NCI-H748 treated with DMSO at 0.1 percent for 48 hours (cell line): ENCODE measurements at places on chromosomes 2 and 18.
A peak's percentile ranks its signal among the peaks of the same experiment; 100 is the strongest.

DNA sequence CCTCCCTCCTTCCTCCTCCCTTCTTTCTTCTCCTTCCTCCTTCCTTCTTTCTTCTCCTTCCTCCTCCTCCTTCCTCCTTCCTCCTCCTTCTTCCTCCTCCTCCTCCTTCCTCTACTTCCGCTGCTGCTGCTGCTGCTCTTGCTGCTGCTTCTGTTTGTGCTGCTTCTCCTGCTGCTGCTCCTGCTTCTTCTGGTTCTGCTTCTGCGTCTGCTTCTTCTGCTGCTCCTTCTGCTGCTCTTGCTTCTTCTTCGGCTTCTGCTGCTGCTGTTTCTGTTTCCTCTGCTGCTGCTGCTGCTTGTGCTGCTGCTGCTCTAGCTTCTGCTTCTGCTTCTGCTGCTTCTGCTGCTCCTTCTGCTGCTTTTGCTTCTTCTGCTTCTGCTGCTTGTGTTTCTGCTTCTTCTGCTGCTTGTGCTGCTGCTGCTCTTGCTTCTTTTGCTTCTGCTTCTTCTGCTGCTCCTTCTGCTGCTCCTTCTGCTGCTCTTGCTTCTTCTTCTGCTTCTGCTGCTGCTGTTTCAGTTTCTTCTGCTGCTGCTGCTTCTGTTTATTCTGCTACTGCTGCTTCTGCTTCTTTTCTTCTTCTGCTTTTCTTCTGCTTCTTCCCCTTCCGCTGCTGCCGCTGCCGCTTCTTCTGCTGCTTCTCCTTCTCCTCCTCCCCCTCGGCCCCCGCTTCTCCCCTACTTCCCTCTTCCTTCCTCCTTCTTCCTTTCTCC is 8.6 kb downstream of the SNRNP27 start:
- no peak for DNase-seq

DNA sequence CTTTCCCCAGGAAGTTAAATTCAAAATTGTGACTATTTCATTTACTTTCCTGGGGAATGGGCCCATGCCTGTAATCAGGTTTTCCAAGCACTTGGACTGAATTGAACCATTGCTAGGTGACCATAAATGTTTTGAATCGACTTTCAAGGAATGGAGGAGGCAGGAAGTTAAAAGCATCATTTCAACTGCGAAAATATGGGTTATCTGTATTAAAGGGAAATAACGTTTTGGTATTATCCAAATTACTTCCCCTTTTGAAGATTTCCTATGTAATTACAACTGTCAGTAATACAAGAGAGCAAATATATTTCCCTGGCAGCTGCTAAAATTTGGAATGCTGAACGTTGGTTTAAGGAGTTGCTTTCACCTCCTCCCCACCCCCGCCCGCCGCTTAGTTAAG is 19.0 kb downstream of the PNO1 start:
- DNase-seq: no peak

DNA sequence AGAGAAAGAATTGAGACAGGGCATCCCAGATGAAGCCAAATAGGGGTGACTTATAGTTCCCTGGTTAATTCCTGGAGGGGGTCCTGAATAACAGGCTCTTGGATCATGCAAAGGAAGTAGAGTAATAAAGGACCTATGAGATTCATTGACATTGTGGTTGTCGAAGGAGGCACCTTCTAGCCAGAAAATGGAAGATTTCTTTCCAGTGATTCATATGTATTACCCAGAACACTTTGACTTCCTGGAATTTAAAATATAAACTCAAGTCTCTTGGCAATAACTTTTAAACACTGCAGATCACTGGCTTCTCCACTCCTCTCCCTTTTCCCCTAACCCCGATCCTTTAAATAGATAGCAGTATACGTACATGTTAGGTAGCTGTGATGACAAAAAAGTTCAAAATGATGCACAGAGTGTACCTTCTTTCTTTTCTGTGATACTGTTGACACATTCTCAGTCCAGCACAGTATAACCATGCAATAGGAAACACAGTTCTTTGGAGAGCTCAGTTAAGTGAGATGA is 211.8 kb downstream of the LTBP1 start:
- no peak for DNase-seq

- DNase-seq: peak; percentile 81
Measured at GRCh38 chr18:63970809-63971205, 926 bp downstream of the SERPINB8 start.

GRCh38 chr18:48328473-48329210 is 80.5 kb downstream of the ZBTB7C start:
- DNase-seq: no peak

DNA sequence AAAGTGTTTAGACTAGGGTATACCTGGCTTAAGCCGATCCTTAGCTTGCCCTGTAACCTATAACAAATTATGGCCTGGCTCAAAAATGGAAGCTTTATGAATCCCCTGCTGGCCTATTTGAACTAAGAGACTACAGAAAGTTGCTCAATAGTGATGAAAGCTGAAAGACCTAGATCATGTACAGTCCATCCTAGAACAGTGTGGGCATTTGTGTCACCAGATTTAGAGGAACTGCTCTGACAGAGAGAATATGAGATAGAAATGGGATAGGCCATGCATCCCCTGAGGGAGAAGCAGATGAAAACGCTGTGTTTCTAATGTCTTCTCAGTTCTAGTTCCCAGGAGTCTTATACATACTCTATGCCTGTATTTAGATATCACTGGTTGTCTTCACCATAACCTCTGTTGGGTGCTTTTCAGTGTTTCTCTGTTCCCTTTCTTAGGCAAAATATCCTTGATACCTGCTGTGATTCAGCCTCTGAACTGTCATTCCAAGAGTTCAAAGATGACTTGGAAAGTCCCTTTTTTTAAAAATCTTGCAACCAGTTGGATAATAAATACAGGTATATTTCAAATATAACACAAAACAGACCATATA is 246.9 kb upstream of the SLC39A10 start:
- no peak for DNase-seq

- DNase-seq: no peak
Measured at GRCh38 chr2:111157071-111157661, 36.5 kb downstream of the BCL2L11 start.

- DNase-seq: peak; percentile 22
Measured at GRCh38 chr2:5548991-5549715, 143.0 kb upstream of the SOX11 start.
